Psoas muscle (tissue), 8 donors: ENCODE measurements at places on chromosomes 1 and 21. TPM values are rescaled to one million over a fixed set of nuclear protein-coding genes. Genes with fewer than 3 reads are reported as not detected.

DNA sequence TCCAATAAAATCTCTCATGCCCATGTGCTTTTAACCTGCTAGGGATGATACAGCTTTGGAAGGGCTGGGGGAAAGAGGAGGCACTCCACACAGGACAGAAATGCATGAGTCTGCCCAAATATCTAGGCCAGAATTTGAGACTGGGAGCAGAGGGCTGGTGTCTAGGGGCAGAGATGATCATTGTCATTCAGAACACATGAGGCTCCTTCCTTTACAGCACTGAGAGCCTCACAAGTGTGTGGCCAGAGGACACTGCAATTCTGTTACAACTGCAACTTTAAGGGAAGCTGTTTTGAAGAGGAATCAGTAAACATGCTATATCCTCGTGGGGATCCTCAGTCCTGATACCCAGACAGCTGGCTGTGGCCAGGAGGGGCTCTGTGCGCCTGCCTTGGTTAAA lies 541.3 kb downstream of the OMA1 start:
- DNase-seq: no peak
- H3K4me1 ChIP-seq: no peaks in the 10 kb centered on the region
- no peak overlapping the region for H3K27ac ChIP-seq
- no peaks in the 10 kb centered on the region for H3K36me3 ChIP-seq

DNA sequence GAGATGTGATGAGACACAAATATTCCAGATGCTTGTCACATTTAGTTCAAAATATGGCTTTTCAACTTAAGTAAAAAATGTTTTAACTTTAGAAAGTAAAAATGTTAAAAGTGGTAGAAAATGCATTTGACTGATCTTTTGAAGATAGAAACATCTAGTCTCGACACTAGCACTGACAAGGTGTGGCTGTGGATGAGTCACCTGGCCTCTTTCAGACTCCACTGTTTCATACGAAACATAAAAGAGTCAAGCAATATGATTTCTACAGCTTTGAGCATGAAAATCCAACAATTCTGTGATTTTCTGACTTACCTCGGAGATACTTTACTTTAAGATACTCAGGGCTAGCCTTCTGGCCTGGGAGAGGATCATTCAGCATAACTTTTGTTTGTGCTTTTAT lies 47.7 kb downstream of the TTC13 start:
- no peaks in the 10 kb centered on the region for H3K4me1 ChIP-seq
- peaks cover 6% of the 10 kb centered on the region for H3K36me3 ChIP-seq
- H3K4me3 ChIP-seq: no peak overlapping the region
- no peaks in the 10 kb centered on the region for H3K27me3 ChIP-seq
- H3K27ac ChIP-seq: no peak overlapping the region

- H3K4me3 ChIP-seq: no peak overlapping the region
- H3K27ac ChIP-seq: no peak overlapping the region
- no peak for DNase-seq
Measured at GRCh38 chr1:203167026-203167912, 8.4 kb downstream of the MYBPH start.

GRCh38 chr1:1894354-1895059 lies 3.6 kb upstream of the GNB1 start:
- H3K27ac ChIP-seq: no peak overlapping the region
- no peaks in the 10 kb centered on the region for H3K36me3 ChIP-seq
- H3K4me1 ChIP-seq: peaks cover 22% of the 10 kb centered on the region
- peak overlapping the region; percentile 22 for H3K4me3 ChIP-seq

GRCh38 chr21:46399129-46399528 lies 59.6 kb upstream of the DIP2A start:
- H3K4me3 ChIP-seq: no peak overlapping the region
- peak; percentile 2 for DNase-seq
- peaks cover 76% of the 10 kb centered on the region for H3K36me3 ChIP-seq
- peaks cover 5% of the 10 kb centered on the region for H3K4me1 ChIP-seq

DNA sequence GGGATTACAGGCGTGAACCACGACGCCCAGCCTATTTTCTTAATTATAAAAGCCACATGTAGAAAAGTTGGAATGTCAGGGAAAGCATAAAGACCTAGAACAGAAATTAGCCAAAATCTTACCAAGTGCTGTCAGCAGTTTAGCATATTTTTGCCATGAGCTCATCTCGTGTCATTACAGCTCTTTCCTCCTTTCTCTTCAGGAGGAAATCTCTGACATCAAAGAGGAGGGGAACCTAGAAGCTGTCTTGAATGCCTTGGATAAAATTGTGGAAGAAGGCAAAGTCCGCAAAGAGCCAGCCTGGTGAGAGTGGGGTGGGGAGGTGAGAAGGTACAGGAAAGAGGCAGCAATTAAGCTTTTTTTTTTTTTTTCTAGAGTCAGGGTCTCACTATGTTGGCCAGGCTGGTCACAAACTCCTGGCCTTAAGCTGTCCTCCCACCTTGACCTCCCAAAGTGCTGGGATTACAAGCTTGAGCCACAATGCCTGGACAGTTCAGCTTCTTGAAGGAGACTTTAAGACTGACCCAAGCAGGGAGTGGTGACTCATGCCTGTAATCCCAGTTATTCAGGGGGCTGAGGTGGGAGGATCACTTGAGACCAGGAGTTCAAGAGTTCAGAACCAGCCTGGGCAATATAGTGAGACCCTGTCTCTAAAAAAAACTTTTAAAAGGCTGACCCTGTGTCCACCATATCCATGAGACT lies 8.4 kb upstream of the BGLAP start:
- H3K4me1 ChIP-seq: no peaks in the 10 kb centered on the region
- no peak for DNase-seq
- no peak overlapping the region for H3K27ac ChIP-seq
- peaks cover 68% of the 10 kb centered on the region for H3K36me3 ChIP-seq

- peaks cover 36% of the 10 kb centered on the region for H3K4me1 ChIP-seq
- peaks cover 15% of the 10 kb centered on the region for H3K36me3 ChIP-seq
- H3K27me3 ChIP-seq: no peaks in the 10 kb centered on the region
- peak overlapping the region; percentile 63 for H3K27ac ChIP-seq
- no peak for DNase-seq
Measured at GRCh38 chr1:156461109-156461508, 39.5 kb downstream of the MEF2D start.

DNA sequence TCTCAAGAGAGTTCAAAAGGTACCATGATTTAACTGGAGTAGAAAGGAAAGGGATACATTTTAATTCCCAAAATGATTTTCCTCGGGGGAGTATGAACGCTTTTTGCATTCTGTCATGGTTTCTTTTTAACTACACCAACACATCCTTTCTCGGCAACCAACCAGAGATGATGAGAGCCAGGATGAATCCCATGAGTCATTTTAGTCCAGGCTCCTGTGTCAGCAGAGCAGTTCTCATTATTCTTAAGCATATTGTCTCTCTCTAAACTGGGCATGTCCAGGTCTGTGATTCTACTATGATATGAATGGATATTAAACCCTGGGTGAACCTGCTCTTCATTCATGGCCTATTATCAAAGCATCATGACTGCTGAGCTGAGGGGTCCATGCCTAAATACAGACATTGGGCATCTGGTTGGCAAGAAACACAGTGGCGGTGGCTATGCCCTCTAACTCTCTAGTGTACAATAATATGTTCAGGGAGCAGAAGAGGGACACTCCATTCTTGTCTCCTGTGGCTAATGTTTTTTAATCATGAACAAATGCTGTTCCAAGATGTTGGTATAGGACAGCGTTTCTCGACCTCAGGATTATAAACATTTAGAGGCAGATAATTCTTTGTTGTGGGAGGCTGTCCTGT lies 124.3 kb upstream of the ESRRG start:
- no peak for DNase-seq
- H3K27me3 ChIP-seq: no peaks in the 10 kb centered on the region
- no peaks in the 10 kb centered on the region for H3K4me1 ChIP-seq
- H3K4me3 ChIP-seq: no peak overlapping the region

DNA sequence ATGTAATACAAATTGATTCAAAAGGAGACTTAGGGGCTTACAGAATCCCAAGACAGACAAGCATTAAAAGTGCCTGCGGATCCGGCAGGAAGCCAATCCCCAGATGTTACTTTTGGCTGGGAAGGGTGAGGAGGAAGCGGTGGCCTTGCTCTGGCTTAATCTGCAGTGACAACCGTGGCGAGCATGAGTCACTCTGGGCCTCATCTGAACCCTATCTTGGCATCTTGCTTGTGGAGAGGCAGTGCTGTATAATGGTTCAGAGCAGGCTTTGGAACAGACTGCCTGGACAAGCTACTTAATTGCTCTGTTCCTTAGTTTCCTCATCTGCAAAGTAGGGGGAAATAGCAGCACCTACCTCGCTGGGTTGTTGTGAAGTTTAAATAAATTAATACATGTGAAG lies 74.1 kb downstream of the XCL2 start:
- H3K4me1 ChIP-seq: peaks cover 40% of the 10 kb centered on the region
- peak; percentile 87 for DNase-seq
- no peaks in the 10 kb centered on the region for H3K36me3 ChIP-seq
- H3K27ac ChIP-seq: peak overlapping the region; percentile 75

GRCh38 chr1:248155927-248156326 lies 11.0 kb downstream of the OR2M5 start:
- H3K36me3 ChIP-seq: no peaks in the 10 kb centered on the region
- H3K4me3 ChIP-seq: no peak overlapping the region
- no peaks in the 10 kb centered on the region for H3K4me1 ChIP-seq
- DNase-seq: no peak

GRCh38 chr1:65717815-65718454 lies 74.8 kb upstream of the PDE4B start:
- H3K4me1 ChIP-seq: no peaks in the 10 kb centered on the region
- H3K27ac ChIP-seq: no peak overlapping the region
- no peak overlapping the region for H3K4me3 ChIP-seq
- no peak for DNase-seq

GRCh38 chr1:24970926-24971875 lies 41.1 kb upstream of the RUNX3 start:
- no peak overlapping the region for H3K4me3 ChIP-seq
- DNase-seq: peak; percentile 23
- no peaks in the 10 kb centered on the region for H3K4me1 ChIP-seq
- H3K36me3 ChIP-seq: no peaks in the 10 kb centered on the region

Gene FCRL1
- total RNA-seq: not detected

Gene ISG15
- 2.9 TPM for total RNA-seq

Gene KCNA3
- 0.16 TPM for total RNA-seq

Gene CRB1
- total RNA-seq: 0.91 TPM

Gene KIRREL1
- 5.7 TPM for total RNA-seq
